NT2/D1 (cell line): ENCODE measurements at places on chromosomes 6 and 20.
A peak's percentile ranks its signal among the peaks of the same experiment; 100 is the strongest.

GRCh38 chr6:15804164-15805154 is 141.6 kb upstream of the DTNBP1 start:
- DNase-seq: no peak

DNA sequence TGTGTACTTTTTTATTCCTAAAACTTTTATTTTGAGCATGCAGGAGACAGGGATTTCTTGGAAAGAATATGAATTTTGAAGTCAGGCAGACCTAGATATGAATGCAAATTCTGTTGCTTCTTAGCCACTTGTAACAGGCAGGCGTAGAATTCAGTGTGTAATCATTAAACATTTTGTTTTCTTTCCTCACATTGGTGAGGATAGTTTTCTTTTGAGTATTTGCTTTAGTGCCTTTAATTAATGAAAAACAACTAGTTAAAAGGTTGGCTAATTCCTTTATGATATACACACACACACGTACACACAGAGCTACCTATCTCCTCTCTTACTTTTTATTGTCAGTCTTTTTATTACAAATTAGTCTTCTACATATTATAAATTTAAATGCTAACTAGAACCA is 342.3 kb downstream of the CDKAL1 start:
- DNase-seq: no peak

- DNase-seq: no peak
These were observed 2.2 kb downstream of the MDFI start for GRCh38 chr6:41640426-41640825.

GRCh38 chr6:19697744-19698290 is 139.4 kb upstream of the ID4 start:
- no peak for DNase-seq

GRCh38 chr20:22531756-22532155 is 52.6 kb downstream of the FOXA2 start:
- DNase-seq: no peak

GRCh38 chr6:154277629-154278017 is 79.0 kb downstream of the IPCEF1 start:
- DNase-seq: no peak

DNA sequence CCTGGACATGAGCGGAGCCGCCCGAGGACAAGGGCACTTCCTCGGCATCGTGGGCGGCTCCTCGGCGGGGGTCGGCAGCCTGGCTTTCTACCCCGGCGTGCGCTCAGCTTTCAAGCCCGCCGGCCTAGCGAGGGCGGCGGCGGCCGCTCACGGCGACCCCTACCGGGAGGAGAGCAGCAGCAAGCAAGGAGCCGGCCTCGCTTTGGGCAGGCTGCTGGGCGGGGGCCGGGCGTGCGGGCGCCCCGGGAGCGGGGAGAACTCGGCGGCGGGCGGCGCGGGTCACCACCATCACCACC is 6.7 kb downstream of the PRDM13 start:
- DNase-seq: no peak

GRCh38 chr6:128914051-128914450 is 31.1 kb downstream of the LAMA2 start:
- no peak for DNase-seq

DNA sequence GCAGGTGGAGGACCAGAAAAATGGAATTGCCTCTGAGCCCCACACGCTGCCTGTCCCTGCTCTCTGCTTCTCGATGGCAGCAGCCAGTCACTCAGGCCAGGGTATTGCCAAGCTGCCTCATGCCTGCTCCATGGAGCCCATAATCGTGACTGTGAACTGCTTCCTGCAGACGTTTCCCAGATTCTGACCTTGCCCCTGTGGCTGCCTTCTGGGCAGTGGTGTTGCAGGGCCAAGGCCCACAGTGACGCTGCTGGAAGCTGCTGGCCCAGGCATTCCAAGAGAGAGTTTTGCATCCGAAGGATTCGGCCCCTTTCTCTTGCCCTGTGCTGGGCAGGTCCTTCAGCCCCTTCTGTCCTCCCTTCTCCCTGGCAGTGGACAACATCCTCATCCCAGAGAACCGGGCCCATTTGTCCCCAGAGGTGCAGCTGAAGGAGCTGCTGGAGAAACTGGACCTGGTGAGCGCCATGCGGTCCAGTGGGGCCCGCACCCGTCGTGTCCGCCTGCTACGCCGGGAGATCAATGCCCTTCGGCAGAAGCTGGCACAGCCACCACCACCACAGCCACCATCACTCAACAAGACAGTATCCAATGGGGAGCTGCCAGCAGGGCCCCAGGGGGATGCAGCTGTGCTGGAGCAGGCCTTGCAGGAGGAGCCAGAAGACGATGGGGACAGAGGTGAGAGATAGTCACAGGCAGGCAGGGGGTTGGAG is 14.5 kb downstream of the BRPF3 start:
- DNase-seq: no peak

DNA sequence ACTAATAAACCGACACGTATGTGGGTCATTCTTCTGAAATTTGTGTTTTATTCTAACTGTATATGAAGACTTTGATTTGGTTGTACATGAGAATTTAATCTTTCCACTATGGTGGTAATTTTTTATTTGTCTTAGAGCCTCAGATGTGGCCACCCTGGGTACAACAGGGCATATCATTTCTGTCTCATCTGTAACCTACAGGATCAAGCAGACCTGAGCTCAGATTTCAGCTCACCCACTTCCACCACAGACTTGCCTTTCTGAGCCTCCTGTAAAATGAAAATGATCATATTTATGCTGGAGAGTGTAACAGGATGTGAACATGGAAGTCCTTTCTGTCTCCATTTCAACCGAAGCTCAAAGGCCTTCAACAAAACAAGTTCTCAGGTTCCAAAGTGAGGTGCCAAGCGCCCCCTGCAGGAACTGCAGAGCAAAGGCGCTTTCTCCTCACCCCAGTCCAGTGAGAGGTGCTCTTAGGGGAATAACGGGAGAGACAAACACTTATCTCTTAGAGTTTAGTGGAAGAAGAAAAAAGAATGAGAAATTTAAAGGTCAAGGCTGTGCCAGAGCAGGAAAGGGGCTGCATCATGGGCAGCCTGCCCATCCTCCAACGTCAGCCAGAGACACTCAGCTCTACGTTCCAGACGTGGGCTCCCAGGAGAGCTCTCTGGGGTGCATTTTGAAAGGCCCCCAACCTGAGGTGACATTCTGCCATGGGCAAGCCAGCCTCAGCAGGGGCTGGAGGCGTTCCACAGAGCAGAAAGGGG is 23.0 kb upstream of the CD24 start:
- peak; percentile 67 for DNase-seq

DNA sequence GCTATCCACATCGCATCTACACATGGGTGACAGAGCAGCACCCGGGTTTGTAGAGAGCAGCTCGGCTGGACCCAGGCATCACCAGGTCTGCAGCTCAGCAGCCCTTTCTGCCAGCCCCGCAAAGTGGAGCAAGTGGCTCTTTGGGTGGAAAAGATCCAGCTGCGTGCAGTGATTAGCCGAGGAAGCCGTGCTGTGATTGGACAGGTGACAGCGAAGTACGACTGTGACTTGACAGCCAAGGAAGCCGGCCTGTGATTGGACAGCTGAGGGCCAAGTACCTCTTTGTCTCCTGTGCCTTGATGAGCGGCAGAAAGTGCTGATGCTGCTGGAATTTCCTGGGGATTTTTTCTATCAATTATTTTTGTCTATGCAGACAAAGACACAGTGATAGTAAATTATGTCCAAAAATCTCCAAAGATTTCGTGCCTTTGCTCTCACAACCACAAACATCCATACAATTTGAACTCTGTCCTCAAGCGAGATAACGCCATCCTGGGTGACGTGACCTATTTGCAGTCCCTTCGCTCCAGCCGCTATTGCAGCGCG is 62.3 kb upstream of the GPR31 start:
- no peak for DNase-seq

- DNase-seq: no peak
These were observed 9.1 kb downstream of the MTRF1L start for GRCh38 chr6:152993431-152993830.

GRCh38 chr6:22413681-22414311 is 117.0 kb upstream of the PRL start:
- no peak for DNase-seq

GRCh38 chr6:9825526-9825925 is 589.3 kb downstream of the TFAP2A start:
- no peak for DNase-seq

GRCh38 chr20:62618611-62619529 is 23.4 kb upstream of the SLCO4A1 start:
- no peak for DNase-seq

DNA sequence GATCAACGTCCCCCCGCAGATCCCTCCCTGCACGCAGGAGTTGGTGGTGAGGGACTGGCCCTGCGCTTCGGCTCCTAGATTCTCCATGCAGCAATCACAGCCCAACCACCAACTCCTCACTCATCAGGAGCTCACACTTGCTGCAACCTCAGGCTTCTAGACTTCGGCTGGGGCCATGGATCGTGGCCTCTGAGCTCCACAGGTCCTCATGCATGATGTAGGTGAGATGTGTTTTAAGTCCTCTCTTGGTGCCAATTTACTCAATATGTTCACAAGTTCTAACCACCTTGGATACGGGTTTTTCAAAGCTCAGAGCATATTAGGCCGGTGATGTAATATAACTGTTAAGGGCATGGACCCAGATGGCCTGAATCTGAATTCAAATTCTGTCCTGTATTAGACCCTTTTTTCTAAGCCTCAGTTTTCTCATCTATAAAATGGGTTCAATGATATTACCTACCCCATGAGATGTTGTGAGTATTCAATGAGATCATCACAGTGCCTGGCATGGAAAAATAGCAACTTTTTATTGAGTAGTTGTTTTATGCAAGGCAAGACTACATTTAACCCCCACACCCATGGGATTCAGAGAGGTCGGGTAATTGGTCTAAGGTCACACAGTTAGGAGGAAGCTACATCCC is 31.0 kb downstream of the SUN5 start:
- no peak for DNase-seq

- DNase-seq: no peak
These were observed 40.7 kb upstream of the PBOV1 start for GRCh38 chr6:138258991-138259390.

- DNase-seq: peak; percentile 57
These were observed 600.4 kb upstream of the JAG1 start for GRCh38 chr20:11274141-11274594.

GRCh38 chr6:63567966-63568365 is 4.3 kb upstream of the LOC128125822 start:
- DNase-seq: no peak

DNA sequence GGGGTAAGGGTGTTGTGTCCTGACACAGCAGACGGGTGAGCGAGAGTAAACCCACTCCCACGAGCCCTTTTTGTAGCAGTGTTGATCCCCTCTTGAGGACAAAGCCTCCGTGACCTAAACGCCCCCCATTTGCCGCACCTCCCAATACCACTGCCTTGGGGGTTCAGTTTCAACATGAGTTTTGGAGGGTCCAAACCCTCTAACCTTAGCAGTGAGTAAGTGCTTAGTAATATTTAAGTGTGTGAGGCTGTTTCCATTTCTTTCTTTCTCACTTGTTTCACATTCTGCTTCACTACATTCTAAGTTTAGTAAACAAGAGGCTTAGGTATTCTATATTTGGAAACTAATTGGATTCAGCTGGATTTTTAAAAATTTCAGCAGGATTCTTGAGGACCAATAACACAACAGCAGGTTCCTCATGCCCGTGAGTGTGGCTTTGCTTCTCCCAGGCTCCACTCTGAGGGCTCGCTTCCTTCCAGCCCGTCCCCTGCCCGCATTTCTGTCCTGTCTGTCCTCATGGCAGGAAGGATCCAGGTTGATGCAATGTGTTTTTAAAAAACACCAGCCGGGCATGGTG is 41.2 kb downstream of the SNX9 start:
- DNase-seq: no peak

- DNase-seq: no peak
These were observed 78.8 kb downstream of the COL21A1 start for GRCh38 chr6:56168596-56168995.

- DNase-seq: no peak
These were observed 254.2 kb downstream of the ERMARD start for GRCh38 chr6:170005665-170006064.

DNA sequence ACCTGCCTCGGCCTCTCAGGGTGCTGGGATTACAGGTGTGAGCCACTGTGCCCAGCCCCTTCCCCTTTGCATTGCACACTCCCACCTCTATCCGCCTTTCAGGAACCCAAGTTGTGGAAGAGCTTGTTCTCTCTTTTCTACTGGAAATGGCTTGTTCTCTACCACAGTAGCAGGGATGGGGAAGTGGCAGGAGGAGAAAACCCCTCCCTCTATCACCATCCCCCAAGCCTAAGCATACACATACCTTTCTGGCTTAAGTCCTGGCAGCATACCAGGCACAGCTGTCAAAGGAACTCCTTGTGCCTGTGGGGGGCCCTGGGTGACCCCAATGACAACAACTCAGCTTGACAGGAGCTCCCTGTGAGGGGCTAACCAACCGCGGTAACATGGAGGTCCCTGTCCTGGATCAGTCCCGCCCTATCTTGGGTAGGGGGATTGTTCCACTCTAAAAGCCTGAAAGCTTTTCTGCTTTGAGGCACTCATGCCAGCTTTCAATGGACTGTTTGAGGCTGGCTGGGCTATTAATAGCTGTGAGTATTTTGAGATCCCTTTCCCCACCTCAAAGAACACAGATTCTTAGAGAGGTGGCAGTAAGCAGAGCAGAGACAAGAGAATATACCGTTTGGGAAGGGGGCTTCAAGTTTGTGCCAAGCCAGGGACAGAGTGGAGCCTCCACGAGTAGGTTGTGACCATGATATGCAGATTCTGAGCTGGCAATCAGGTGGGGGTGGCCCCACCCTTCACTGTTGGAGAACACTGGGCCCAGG is 2.3 kb downstream of the KLHDC3 start:
- no peak for DNase-seq

DNA sequence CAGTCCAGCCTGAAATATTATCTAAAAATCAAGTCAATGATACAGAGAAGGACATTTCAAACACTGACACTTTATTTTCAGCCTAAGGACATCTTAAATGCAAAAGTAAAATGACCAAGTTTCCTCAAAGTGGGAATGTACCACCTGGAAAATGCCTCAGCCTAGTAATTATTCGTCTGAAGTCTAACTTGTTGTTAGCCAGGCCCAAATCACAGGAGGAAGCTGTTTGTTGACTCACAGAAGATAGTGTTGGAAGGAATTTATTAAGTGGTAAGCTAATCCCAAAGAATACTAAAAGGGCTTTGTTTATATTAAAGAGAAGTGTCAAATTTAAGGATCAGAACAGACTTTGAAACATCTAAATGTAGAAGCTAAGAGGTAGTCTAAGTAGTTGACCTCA is 2.5 kb downstream of the PDE7B start:
- no peak for DNase-seq

- no peak for DNase-seq
These were observed 207.9 kb upstream of the LAMP5 start for GRCh38 chr20:9306521-9306920.

DNA sequence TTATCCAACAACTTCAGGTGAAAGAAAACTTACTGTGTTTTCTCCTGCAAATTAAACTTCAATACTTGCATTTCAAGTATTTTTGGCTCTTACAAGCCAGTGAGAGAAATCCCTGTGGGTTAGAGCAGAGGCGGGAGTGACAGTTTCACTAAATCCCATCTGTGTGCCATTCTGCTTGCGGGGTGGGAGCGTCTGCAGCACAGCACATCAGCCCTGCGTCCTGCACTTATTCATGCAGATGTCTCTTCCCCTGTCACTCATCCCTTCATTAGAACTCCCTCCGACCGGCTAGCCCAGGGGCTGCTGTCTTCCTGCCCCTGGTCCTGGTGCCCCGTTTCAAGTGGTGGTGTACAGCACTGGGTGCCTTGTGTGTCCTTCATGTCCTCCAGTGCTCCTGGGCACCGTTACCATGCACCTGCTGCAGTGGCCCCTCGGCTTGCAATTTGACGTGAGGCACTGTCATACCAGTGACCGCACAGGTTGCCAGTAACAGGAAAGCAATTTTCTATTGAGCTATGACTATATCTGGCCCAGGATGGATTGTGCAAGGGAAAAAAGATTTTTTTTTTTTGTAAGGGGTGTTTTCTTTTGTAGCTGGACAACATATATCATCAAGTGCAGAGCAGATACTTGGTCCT is 59.4 kb downstream of the INSM1 start:
- DNase-seq: no peak
